Endothelial cell of umbilical vein (primary cell): ENCODE measurements at places on chromosomes 16 and 17. TPM values are rescaled to one million over a fixed set of nuclear protein-coding genes. Genes with fewer than 3 reads are reported as not detected.

The BRIP1 gene
- 1.8 TPM in 2 replicates for polyA plus RNA-seq

The KRT32 gene
- not detected in 2 replicates for polyA plus RNA-seq

The TP53TG3F gene
- polyA plus RNA-seq, result not detected in 2 replicates

The FZD2 gene
- polyA plus RNA-seq, result 14.0 and 18.2 TPM in 2 replicates

The TUFM gene
- polyA plus RNA-seq, result 227 TPM in 2 replicates

The HOXB1 gene
- not detected in 2 replicates for polyA plus RNA-seq

The SEC14L5 gene
- polyA plus RNA-seq, result not detected in 2 replicates

The TPSD1 gene
- not detected in 2 replicates for polyA plus RNA-seq

DNA sequence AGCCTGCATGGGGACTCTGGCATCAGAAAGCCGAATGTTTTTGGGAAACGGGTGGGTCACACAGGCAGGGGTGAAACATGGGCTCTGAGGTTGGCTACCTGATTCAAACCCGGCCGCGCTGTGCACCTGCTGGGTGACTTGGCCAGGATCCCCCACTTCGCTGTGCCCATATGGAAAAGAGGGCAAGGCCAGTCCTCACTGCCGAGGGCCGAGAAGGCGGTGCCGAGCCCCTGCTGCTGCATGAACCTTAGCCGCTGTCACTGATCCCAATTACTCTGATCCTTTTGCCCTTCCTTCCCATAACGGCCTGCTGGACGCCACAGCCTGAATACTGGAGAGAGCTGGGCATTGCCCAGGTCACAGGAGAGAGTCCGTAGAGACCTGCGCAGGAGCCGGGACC lies 17.7 kb downstream of the KDM8 start:
- no peak for DNase-seq

DNA sequence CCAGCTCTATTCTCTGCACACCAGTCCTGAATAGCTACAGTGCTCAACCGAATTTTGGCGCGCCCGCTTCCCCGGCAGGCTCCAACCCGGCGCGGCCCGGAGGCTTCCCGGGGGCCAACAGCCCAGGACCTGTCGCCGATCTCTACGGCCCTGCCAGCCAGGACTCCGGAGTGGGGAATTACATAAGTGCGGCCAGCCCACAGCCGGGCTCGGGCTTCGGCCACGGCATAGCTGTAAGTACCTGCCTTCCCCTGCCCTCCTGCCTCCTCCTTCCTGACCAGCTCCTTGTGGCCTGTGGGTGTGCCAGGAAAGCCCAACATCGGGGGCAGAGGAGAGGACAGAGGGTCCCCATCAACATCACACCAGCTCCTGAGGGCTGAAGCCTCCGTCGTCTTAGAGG lies 70.2 kb downstream of the CCDC182 start:
- DNase-seq, result no peak

DNA sequence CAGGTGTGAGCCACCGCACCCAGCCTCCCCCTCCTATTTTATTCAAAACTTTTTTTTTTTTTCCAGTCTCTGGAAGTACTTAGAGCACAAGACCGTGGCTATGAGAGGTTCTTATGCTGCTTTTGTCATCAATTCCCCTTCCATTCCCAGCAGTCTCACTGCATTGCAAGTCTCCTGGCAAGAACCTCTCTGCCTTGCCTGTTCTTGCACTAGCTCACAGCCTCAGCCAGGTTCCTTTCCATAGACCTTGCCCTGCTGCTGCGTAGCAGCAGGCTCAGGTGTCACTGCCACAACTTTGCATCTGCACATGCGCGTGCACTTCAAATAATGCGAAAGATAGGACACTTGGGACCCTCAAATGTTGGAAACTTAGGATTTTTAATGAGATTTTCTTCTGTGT lies 15.6 kb downstream of the ATP6V0A1 start:
- no peak for DNase-seq

DNA sequence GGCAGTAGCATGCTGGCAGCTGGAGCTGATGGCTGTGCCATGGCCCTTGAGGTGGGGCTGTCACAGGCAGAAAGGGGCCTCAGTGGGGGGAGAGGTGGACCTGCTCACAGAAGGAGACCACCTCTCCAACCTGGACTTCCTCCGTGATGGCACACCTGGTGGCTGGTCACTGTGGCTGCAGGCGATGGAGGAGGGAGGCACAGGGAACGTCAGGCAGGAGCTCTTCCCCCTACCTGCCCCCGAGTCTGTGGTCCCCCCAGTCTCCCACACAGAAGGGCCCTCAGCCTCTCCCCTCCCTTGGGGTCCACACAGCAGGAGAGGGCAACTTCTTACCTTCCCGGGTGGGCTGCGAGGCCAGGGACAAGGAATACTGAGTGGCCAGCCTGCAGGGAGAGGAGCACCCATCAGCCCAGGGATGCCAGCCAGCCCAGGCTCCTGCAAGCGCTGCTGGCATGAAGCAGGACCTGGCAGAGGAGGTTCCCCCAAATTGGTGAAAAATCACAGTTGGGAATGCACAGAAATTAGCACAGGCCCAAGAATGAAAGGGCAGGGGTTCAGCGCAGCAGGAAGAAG lies 96.5 kb downstream of the GOSR1 start:
- no peak for DNase-seq

DNA sequence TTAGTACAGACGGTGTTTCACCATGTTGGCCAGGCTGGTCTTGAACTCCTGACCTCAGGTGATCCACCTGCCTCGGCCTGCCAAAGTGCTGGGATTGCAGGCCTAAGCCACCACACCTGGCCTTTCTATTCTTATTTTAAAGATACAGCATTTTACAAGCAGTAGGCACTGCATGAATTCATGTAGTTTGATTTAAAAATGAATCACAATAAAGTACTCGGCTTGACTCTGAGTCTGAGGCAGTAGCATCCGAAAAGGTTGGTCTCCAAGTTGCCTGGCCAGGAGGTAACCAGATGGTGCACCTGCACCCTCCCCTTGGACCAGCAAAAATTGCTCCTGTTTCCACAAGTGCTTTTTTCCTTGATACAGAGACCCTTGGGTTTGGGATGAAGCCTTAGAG lies 35.6 kb downstream of the MAP2K6 start:
- no peak for DNase-seq

DNA sequence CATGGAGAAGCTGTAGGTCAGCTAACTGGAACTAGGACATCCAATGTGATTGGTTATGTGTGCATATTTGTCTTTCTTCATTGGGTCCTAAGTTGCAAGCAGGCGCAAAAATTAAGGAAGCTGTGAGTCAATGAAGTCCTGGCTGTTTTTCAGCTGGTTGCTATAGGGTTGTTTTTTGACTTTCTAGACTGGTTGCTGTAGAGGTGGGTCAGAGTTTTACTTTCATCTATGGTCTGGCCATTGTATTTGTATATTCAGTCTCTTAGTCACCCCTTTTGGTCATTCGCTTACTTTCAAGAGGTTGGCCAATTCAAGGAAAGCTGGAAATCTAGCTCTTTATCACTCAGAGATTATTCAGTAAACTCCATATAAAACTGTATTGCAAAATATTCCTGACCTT lies 62.0 kb upstream of the AMZ2 start:
- no peak for DNase-seq

GRCh38 chr16:48963901-48964615 lies 317.6 kb downstream of the CBLN1 start:
- no peak for DNase-seq

DNA sequence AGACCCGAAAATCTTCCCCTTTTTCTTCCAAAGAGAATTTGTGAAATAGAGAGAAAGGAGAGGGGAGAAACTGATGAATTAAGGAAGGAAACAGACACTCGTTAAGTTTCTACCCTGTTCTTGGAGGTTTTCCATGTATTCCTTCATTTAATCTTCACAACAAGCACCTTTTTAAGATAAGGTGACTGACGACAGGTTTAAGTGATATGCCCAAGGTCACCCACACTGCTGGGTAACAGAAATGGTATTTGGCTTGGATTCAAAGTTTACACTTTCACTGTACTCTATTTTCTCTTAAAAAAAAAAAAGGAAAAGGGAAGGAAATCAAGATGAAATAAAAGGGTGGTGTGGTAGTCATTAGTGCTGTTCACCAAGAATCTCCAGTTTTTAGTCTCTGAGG lies 33.5 kb upstream of the TOX3 start:
- DNase-seq, result no peak

- DNase-seq, result no peak
These were observed 32.6 kb downstream of the RTN4RL1 start for GRCh38 chr17:1992541-1992940.

DNA sequence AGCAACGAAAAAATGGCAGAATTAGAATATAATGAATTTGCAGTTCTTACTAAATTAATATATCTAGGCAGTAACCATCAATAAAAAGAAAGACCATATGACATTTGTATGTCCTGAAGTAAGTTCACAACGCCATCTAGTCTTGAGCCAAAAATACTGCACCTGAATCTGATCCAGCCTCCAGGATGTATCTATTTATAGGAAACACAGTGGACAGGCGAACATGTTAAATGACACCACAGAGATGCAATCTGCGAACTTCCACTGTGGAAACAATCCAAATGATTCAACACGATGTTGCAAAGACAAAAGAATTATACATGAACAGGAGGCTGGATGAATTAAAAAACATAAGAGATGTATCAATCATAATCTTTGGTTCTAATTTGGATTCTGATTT lies 197.6 kb downstream of the CDH13 start:
- DNase-seq, result no peak

GRCh38 chr17:8698162-8698971 lies 46.3 kb downstream of the CCDC42 start:
- DNase-seq, result peak; percentile 63

DNA sequence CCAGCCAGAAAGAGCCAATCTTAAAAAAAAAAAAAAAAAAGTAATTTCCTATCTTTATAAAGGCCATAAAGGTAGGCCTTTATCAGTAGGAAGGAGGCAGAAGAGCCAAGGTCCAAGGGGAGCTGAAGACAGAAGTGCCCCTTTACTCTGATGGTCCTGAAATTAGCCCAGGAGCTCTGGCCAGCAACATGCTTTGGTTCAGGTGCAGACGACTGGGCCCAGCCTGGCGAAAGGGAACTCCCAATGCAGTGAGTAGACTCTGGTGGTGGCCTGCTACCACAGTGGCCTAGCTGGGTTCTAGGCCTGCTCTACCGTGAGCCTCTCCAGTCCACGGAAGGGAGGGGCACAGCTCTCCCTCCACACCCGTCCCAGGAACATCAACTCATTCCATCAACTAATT lies 23.1 kb upstream of the MEIOB start:
- no peak for DNase-seq

DNA sequence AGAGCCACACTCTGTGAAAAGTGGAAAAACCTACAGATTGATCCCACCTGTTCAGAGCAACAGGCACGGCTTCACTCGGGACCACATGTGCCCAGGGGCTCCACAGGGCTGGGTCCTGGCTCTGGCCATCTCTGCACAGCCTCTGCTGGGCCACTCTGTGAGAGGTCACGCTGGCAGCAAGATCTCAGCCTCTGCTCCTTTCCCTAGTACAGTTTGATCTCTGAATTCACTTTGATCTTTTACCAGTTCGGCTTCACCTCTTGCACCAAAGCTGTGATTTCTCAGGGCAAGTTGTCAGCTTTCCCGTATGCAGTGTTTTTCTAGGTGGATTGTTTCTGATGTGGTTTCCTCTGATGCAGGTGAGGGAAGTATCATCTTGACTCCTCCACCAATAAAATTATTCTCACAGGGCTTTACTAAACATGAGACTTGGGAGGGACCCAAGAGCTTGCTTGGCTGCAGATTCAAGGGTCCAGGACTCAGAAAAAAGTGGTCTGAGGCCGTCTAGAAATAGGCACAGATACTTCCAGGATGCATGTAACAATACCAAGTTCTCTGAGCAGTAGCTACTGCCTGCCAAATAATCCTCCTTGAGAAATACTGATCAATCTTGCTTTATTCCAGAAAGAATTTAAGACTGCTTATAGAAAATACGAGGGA lies 24.0 kb upstream of the ALDH3A1 start:
- no peak for DNase-seq

- no peak for DNase-seq
These were observed 6.4 kb downstream of the MRM3 start for GRCh38 chr17:788551-788950.

- DNase-seq, result peak; percentile 91
These were observed 129.1 kb downstream of the SNX11 start for GRCh38 chr17:48236681-48237134.

DNA sequence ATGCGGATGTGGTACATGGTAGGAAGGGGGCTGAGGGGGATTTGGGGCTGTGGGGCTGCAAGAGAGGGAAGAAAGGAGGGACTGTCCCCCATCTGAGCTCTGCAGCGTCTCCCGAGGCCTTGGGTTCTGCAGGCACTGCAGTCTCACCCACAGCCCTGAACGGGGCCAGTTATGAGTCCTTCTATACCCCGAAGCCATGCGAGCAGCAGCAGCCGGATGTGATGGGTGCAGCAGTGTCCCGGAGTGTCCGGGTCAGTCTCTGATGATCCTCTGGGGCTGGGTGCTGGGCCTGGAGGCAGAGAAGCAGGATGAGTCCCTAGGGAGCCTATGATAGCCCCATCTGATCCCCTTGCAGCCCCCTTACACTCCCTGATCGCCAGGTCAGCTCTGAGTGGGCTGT lies 41.5 kb downstream of the CPNE2 start:
- DNase-seq, result no peak
